GM06990 (cell line): ENCODE measurements at places on chromosomes 5 and 9.

DNA sequence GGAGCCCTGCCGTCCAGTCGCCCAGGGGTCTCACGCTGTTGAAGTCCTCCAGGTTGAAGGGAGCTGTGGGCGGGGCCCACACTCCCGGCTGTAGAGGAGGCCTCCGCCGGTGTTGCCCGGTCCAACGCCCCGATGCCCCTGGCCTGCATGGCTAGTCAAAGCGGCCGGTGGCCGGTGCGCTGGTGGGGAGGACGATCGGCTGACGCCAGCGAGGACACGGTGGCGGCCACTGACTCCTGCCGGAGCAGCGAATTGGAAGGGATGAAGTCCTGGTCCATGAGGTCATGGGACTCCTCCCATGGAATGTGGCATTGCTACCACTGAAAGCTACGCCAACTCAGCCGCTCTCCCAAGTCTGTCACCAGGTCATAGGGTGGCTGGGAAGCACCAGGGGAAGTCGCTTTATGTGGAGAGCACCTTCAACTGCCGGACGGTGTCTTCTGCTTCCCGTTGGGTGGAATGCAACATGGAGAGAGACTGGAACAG lies 11.8 kb downstream of the RCL1 start:
- DNase-seq: no peak

- peak; percentile 15 for DNase-seq
Measured at GRCh38 chr5:133611357-133612248, 738 bp downstream of the FSTL4 start.

DNA sequence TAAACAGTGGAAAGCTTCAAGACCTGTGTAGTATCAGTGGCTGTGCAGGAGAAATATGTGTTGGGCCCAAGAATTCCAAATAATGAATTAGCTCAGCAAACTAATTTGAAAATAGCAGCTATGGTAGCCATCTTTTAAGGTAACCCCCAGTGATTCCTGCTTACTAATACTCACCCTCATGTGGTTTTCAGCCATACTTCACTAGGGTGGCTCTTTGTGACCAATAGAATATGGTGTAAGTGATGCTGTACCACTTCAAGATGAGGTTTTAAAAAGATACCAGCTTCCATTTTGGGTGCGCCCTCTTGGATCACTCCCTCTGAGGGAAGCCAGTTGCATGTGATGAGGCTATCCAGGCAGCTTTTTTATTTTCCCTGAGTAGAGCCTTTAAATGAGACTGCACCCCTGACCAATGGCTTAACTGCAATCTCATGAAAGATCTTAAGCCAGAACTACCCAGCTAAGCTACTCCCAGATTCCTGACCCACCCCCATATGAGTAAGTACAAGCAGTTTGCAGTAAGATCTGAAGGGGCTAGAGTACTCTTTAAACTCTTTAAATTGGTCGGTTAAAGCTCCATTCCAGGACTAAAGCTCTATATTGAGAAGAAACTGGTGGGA lies 58.3 kb downstream of the UHRF2 start:
- no peak for DNase-seq

DNA sequence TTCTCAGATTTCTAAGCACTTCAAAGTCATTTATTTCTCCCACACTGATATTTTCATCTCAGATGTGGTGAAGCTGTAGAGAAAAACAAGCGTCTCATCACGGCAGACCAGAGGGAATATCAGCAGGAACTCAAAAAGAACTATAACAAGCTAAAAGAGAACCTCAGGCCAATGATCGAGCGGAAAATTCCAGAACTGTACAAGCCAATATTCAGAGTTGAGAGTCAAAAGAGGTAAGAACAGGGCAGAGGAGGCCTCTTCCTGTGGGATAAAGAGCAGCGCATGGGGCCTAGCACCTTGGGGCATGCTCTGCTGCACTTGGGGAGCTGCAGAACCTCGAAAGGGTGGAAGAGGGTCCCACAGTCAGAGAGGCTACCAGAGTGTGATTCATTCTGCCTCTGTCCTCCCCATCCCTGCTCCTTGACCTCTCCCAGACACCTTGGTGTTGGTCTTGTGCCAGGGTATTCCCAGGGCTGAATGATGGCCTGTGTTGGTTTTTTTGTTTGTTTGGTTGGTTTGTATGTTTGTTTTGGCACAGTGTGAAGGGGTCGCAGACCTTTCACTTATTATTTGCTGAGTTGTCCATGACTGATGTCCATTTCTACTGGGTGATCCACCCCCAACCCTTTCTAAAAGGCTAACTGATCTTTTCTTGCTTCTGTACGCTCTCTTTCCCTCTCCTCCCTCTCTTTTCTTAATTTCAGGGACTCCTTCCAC lies 248.9 kb downstream of the DOCK8 start:
- no peak for DNase-seq

GRCh38 chr9:81599837-81600236 lies 89.5 kb downstream of the TLE1 start:
- no peak for DNase-seq

DNA sequence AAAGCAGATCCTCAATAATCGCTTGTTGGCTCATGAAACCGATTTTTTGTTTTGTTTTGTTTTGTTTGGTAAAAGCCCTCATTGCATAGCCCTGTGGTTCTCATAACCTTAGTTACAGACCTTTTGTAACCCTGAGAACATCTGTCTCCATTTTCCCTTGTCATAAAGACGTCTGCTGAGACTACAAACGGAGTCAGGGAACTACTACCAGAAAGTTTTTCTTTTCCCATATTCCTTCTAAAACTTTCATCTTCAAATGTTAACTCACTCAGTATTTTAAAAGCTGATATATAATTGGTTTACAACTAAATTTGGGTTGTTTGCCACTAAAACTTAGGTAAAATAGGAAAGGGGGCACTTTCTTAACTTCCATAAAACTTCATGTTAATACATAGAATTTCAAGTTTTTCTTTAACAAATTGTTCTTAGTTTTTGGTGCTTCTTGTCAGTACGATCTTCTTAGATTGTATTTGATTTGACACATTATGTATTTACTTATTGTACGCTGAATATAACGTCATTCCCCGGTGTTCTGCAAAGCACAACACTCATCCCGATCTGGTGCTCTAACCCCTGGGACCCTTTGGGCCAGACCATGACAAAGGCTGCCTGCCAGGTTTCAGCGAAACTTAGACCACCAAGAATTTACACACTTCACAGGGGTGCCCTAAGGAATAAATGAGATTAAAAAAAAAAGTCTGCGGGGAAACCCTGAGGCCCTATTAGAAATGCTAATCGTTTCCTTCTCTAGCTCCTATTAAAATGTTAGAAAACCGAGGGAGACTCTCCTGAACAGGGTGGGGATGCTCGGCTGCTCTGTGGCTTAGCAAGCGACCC lies 1.1 kb upstream of the ANP32B start:
- DNase-seq: no peak

GRCh38 chr5:59645380-59645779 lies 248.1 kb downstream of the PDE4D start:
- no peak for DNase-seq

- DNase-seq: no peak
Measured at GRCh38 chr9:85225180-85225579, 516.6 kb downstream of the AGTPBP1 start.

DNA sequence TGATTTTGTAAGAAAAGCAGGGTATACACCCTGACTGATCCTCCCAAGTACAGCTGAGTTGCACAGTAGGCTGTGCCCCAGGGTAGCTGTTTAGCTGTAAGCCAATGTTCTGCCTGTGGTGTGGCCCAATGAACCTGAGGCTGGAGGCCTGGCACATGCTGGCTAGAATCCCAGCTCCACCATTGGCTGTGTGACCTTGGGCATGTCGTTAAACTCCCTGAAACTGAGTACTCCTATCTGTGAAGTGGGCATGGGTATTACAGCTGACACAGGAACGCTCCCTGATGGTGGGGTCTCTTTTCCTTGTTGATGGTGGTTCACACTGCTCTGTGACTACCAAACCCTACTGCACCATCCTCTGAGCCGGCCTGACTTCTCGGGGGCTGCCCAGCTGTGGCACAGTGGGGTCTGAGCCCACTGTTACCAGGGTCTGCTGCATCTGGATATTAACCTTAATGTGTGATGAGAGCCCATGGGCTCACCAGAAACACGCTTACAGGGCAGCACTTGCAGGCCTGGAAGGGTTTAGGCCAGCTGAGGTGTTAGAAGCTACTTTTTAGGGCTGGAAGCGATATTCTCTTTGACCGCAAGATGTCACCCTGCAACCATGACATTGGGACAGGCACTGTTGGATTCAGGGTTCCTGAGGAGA lies 7.0 kb upstream of the GADD45G start:
- peak; percentile 5 for DNase-seq

DNA sequence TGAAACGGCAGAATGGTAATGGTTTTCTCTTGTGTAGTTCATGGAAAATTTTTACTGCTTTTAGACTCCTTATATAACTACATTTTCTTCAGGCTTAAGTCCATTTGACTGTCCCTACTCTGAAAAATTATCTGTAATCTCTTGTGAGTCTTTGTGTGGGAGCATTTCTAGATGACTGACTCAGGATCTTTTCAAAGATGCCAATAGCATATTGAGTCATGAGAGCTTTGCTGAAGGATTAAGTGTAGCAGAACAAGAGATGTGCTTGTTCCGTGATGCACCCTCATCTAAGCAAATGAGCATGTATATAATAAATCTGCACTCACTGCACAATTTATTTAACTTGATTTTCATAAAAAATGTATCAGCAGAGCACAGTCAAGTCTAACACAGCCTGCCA lies 298.7 kb upstream of the CDH6 start:
- DNase-seq: no peak

DNA sequence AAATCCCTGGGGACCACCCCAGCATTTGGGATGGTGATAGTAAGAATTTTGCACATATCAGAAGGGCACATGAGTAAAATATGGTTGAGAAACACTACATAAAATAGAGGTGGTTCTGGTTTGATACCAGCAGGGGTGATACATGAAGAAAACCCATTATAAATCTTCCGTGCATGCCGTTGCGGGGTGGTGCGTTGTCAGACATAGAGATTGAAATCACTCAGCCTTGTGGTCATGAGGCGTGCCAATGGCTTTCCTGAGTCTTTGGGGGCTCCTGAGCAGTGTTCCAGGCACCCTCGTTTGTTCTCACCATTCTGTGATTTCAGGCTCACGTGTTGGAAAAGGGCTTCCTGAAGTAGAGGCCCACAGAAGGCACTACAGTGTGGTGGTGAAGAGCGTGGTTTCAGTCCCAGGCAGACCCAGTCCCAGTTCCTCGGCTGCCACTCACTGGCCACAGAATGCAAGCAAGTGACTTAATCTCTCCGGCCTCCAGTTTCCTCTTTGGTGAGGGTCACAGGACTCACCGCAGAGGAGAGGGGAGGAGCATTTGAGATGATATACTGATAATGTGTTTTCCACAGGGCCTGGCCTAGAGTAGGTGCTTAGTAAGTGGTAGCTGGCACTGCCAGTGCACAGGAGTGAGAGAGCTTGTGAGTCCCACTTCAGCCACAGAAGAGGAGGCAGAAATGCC lies 20.5 kb upstream of the GLRX start:
- DNase-seq: peak; percentile 74

DNA sequence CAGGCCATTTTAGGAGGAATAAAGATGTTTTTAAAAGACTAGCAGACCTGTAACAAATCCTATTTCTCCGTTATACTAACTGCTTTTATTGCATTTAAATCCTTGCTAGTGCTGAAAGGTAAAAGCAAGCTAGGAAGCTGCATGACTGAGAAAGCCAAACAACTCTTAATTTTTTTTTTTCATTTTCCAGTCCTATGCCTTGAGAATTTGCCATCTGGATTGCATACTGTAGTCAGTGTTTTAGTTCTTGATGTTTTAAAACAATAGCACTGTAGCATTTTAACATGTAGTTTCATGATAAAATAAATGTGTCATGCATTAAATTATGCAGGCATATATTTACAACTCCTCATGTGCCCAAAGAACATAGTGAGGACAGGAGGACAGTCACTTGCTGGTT lies 108.4 kb upstream of the FGF10 start:
- DNase-seq: no peak

DNA sequence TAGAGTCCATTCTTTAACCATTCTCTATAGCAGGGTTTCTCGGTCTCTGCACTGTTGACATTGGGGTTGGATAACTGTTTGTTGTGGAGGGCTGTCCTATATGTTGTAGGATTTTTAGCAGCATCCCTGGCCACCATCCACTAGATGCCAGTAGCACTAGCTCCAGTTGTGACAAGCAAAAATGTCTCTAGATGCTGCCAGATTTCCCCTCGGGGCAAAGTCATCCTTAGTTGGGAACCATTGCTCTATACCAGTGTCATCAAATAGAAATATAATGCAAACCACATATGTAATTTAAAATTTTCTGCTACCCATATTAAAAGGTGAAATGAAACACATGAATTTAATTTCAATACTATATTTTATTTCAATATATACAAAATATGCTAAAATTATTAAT lies 2.9 kb downstream of the TTC23L start:
- DNase-seq: no peak

DNA sequence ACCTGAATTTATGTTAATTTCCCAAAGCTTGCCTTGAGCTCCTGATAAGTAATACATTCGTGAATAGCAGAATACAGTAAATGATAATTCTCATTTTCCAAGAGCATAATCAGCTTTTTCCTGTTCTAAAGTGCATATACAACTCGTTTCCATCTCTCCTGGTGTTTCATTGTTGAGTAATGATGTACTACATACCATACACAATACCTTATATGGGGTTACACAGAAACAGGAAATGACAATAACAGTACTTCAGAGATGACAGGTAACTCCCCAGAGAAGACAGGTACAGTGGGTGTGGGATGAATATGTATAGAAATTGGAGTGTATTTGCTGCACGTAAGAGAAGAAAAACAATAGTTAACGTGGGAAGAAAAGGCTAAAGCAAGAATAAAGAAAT lies 287.1 kb downstream of the TENT4A start:
- no peak for DNase-seq

DNA sequence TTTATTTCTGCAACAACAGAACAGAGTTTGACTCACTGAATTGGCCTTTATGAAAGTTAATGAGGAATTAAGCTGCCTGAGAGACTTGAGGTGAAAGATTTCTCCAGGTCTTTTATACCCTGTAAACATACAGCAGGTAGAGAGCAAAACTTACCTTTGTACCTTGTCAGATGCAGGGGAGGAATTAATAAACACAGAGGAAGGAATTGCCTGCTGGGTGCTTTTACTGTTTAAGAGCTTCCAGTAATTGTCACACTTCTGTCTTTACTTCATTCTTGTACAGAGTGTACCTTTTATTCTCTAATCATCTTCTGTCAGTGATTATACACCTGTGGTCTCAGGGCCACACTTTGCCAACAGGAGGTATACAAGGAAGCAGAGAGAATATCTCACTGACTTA lies 94.0 kb upstream of the GRIN3A start:
- no peak for DNase-seq

- DNase-seq: no peak
Measured at GRCh38 chr5:103951776-103952175, 389.2 kb upstream of the NUDT12 start.

GRCh38 chr9:6930827-6931226 lies 173.1 kb downstream of the KDM4C start:
- DNase-seq: no peak
